Neural progenitor cell (in vitro differentiated cells): ENCODE measurements at places on chromosomes 12 and 14. TPM values are rescaled to one million over a fixed set of nuclear protein-coding genes. Genes with fewer than 3 reads are reported as not detected.

DNA sequence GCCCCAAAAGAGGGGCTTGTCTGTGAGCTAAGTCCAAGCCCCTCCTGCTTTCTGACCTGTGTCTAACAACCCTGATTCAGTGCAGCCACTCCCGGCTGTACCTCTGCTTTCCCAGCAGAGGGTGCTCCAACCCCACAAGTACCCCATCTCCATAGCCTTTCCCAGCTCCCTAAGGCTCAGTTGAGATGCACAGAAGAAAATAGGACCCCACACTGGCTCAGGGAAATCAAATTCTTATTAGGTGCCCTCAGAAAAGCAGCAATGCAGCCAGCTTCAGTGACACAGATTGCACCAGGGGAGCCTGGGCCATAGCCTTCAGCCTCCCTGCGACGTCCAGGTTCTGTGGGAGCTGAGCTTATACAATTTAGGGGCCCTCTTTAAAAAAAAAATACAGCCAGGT lies 49.9 kb downstream of the LRRC74A start:
- DNase-seq, result peak; percentile 83

GRCh38 chr12:90987520-90987919 lies 17.3 kb downstream of the EPYC start:
- DNase-seq, result no peak

GRCh38 chr12:32568228-32568627 lies 110.9 kb upstream of the DNM1L start:
- DNase-seq, result no peak

GRCh38 chr12:51036279-51036678 lies 10.1 kb upstream of the SLC11A2 start:
- DNase-seq, result no peak

DNA sequence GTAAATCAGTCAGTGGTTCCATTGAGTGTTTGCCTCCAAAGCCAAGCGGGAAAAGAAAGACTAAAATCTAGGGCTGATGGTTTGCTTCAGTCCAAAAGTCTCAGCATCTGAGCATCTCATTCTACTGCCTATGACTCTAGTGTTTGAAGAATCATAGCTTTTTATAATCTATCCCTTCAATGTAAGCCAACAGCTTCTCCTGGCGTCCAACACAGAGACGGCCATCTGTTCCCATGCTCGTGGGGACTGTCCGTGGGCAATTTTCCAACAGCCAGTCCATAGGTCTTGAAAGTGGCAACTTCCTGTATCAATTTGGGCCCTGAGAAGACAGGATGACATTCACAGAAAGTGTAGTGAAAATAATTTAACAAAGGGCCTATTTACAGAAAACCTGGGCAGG lies 544.4 kb upstream of the TMEM132C start:
- no peak for DNase-seq

DNA sequence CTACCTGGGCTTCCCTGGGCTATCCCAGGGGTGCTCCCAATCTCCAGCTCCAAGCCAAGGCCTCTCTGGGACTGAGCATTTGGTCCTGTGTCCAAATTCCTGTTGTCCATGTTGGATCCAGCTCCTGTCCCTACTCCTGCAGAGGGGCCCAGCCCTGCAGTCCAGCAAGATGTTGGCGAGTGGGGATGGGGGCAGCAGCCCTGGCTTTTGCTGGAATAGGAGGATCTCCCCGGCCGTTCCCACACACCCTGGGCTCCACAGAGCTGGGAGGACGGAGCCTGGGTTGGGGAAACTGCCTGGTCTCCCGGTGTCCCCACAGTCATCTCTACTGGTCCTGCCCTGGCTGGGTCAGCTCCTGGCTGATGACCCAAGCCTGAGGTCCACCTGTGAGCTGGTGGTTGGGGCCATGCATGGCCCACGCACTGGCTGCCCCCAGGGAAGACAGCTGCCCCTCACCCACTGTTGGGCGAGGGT lies 219.6 kb upstream of the C14orf180 start:
- DNase-seq, result no peak

- DNase-seq, result peak; percentile 59
These were observed 38.5 kb downstream of the SPTB start for GRCh38 chr14:64841121-64841651.

- no peak for DNase-seq
These were observed 109.3 kb downstream of the NAV3 start for GRCh38 chr12:77940011-77940423.

- no peak for DNase-seq
These were observed 238.4 kb downstream of the KCNC2 start for GRCh38 chr12:74971201-74971600.

GRCh38 chr12:131927110-131928079 lies 1.7 kb upstream of the PUS1 start:
- no peak for DNase-seq

GRCh38 chr14:69685716-69686115 lies 74.3 kb downstream of the SUSD6 start:
- DNase-seq, result no peak

DNA sequence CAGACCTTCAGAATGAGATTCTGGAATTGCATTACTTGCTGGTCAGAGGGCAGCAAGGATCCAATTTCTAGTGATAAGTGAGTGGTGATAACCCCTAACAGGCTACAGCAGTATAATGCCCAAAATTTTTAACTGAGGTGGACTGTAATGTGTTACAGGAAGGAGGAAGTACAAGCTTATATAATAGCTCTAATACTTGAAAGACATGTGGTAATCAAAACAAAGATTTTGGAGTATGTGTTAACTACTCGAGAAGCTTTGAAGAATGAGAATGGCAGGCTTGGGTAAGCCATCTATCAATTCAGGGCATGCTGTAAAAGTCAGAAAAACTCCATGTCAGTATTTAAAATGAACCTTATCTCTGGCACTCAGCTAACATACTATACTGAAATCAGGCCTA lies 70.5 kb downstream of the ANKS1B start:
- no peak for DNase-seq

GRCh38 chr12:131863711-131864396 lies 30.6 kb upstream of the ULK1 start:
- no peak for DNase-seq

DNA sequence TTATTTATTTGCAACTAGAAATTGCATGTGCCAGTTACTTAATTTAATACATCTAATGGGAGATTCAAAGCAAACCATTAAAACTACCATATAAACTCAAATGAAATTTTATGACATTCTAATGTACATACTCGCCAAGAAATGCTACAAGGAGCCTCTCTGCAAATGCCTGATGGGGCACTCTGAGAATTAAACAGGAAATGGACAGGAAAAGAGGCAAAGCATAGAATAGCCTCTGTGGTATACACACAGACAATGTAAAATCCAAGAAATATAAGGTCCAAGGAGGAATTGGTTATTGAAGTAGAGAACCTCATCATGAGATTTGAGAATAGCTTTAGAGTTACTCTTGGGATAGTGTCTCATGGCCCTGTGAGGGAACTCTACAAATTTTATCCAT lies 41.2 kb downstream of the RAB21 start:
- no peak for DNase-seq

DNA sequence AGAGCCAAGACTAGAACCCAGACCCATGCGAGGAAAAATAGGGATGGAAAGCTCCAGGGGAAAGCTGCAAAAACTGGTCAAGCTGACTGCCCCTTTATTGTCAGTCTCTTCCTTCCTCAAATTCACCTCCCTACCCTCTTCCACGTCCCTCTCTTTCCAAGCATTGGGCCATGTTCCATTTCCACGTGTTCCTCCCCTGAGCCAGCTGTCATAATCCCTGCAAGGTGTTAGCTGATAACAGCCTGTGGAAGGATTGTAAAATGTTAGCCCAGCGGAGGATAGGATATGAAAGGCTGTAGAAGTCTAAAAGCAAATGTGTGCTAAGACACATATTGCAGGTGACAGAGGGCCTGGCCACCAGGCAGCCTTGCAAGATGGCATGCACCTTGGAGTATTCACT lies 88.0 kb upstream of the MAX start:
- DNase-seq, result no peak

DNA sequence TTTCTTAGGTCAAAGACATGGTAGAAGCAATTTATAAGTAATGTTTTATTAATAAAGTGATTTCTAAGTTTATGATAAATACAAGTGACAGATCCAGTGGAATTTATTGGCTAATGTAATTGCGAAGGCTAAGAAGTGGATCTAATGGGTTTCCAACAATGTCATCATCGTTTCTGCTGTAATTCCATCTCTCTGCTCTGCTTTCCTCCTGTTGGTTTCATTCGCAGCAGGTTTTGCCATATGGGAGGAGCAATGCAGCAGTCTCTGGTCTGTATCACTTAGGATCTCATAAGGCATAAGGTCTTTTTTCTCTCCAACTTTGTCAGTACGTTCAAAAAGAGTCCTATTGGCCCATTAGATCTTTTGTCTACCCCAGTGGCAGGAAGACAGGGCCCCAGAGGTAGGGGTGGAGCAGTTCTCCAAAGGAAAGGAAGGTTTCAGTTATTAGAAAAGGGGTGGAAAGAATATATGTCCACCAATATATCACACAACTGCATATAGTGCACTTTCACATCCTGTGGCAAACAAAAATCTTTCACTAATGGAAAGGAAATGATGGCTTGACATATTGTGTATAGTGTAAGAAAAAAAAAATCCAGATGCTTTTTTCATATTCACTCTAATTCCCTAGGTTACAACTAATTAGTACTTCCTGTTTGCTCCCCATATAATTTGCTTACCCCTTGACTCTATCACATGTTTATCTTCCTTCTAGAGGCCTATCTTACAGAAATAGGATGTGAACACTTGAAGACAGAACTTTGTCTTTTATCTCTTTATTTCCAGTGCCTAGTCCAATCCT lies 451.3 kb downstream of the ZFP36L1 start:
- DNase-seq, result no peak

DNA sequence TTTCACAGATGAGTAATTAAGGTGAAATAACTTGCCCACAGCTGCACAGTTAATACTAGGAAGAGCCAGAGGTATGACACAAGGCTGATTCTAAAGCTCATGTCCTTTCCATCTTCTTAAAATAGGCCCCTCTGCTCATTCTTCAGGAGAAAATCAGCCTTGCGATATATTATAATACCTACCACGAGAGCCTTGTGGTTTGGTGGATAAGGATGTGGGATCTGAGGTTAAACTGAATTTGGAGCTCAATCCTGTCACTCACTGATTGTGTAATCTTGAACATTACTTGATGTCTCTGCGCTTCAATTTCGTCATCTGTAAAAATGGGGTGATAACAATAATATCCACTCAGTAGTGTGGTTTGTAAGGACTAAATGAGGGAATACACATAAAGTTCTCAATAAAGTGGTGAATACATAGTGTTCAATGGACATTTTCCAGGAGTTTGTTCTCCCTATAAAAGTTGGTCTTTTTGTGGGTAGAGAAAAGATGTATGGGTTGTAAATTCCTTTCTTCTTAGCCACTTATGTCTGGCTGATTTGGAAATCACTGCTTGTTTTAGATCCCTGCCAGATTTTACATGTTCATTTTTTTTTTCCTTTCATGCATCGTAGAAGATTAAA lies 25.1 kb upstream of the ATP2B1 start:
- no peak for DNase-seq

GRCh38 chr12:13130981-13131380 lies 27.5 kb upstream of the GSG1 start:
- DNase-seq, result no peak

GRCh38 chr14:52399104-52399503 lies 85.0 kb downstream of the PTGER2 start:
- no peak for DNase-seq

DNA sequence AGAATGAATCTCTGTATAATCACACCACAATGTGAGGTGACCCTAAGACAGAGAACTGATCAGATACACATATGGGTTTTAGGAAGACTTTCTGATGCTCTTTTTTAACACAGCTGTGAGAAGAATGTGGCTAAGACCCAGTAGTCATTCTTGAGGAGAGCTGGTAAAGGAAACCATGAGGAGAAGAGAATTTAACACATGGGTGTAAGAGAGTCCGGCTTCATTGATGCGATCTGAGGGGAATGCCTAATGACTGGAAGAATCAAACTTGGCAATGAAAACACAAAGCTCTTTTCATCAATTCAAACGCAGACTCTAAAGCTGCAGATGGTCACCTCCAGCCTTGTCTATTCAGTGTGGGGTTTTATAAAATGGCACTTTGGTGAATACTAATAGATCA lies 79.3 kb downstream of the FOXA1 start:
- DNase-seq, result no peak

DNA sequence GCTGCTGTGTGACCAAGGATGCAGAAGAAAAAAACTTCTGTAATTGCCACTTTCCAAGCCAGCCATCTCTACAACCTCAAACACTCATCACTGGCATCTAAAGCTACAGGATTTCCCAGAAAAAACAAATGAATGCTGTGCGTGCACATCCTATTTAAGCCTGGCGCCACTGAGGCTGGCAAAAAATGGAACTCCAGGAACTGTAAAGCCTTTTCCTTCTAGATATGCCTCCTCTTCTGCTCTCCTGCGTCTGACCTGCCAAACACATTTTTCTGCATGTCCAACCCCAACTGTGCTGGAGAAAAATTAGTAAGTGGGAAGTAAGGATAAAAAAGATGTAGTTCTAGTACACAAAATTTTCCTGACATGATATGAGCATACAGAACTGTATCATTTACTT lies 184.9 kb downstream of the ITPR2 start:
- DNase-seq, result no peak

DNA sequence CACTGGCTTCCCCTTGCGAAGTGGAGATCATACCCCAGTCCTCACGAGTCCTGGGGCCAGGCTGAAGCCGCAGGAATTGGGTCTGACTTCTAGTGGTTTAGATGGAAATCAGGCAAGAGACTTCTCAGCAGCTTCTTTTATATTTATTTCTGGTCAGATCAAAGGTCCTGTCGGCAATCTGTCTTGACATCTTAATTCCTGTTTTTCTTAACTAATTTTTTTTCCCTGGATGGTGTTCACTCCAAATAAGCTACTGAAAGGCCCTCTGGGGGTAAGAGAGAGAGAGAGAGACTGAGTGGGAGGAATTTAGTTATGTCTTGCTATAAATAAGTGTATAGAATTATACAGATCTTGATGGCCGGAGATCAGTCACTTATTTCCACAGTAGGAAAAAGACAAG lies 698.7 kb upstream of the TBX3 start:
- no peak for DNase-seq

DNA sequence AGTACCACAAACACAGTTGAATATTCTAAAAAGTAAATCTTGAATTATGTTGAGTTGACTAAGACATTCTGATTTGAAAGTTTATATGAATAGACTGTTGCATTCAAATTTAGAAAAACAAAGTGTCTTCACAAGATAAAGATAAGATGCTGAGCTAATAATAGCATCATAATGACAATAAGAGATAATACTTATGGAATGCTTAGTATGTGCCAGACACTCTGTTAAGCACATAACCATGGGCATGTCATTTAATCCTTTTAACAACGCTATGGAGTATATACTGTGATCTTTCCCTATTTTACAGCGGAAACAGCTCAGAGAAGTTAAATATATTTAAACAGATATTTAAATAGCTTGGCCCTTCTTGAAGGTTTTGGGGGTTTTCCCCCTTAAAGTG lies 163.4 kb downstream of the SRGAP1 start:
- no peak for DNase-seq

PKP2 gene
- 10.6 and 11.1 TPM in 2 replicates for total RNA-seq

BDKRB2 gene
- total RNA-seq, result 0.37 TPM in 2 replicates

ADAMTS20 gene
- 8.6 and 10.9 TPM in 2 replicates for total RNA-seq

CIDEB gene
- 0.12 TPM in 1 of 2 replicates, not detected in the other for total RNA-seq

IFI27 gene
- 0.69 and 2.5 TPM in 2 replicates for total RNA-seq

SERPINA9 gene
- total RNA-seq, result not detected in 2 replicates

KRT6C gene
- not detected in 2 replicates for total RNA-seq

KLRD1 gene
- total RNA-seq, result 0.06 TPM in 2 replicates

SSTR1 gene
- not detected in 2 replicates for total RNA-seq

C1QL4 gene
- total RNA-seq, result 0.84 and 2.8 TPM in 2 replicates
